ENCODE measurements at places on chromosomes 12 and 14.

DNA sequence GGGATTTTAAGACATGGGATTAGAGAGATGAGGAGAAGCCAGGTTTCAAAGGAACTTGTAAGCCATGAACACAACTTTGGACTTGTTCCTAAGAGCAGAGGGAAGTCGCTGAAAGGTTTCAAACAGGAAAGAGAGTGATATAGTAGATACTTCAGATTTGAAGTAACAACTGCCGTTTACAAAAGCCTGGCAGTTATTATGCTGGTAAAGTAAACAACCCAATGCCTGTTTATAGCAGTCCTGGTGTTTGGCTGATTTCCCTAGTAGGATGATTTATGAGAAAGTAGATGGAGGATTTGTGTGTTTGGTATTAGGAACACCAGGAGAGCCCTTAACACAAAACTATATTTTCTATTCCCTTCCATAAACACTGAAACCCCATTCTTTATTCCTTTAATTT, 285.7 kb downstream of the RMST start:
- no peak for DNase-seq

DNA sequence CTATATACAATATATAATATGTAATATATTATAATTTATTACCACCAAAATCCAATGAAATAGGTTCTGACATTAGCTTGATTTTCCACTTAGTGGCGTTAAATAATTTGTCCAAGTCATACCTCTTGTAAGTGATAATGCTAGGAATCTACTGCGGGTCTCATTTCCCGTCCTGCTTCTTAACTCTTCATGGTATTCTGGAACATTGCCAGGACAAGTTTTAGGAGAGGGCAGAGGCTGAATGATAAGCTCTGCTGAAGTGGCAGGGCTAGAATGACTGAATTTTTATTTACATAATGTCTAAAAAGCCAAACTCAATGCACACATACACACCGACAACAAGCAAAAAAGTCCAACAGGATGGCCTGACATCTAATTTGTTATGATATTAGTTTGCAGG, 70.4 kb upstream of the PTPRQ start:
- DNase-seq, result no peak

- no peak for DNase-seq
These were observed 940.8 kb downstream of the SLC6A15 start for GRCh38 chr12:83971781-83972180.

DNA sequence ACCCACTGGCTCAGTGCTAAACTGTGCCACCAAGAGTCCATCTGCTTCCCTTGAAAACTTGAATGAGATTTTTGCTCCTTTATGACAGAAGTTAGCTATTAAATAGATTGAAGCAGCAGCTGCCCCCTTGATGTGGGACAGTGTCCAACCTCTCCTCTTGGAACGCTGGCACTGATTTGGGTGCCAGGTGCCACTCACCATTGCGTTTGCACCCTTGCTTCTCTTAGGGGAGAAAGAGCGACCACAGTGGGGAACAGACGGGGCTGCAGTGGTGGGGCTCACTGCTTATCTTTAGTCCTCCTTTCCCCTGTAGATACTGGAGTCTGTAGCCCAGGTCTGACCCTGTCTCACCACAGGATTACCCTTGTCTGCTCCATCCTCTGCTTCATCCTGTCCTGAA, 9.4 kb downstream of the EP400 start:
- DNase-seq, result no peak

GRCh38 chr14:36511981-36512584, 7.9 kb downstream of the NKX2-1 start:
- no peak for DNase-seq

DNA sequence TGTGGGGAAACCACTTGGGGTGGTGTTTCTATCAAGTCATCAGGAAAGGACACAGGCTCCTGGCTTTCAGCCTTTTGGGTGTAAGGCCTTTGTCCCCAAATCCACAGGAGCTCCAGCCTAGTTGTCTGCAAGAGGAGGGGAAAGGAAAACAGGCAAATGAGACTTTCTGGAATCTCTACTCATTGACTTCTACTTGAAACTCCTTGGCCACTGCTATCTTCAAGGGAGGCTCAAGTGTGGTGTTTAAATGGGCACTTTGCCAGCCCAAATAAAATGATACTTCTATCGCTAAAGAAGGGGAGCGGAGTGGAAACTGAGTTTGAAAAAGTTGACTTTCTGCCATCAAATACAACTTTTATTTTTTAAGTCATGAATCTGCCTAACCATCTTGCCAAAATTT, 445.9 kb upstream of the RGS6 start:
- no peak for DNase-seq

GRCh38 chr12:77625441-77625840, 205.3 kb upstream of the NAV3 start:
- no peak for DNase-seq

DNA sequence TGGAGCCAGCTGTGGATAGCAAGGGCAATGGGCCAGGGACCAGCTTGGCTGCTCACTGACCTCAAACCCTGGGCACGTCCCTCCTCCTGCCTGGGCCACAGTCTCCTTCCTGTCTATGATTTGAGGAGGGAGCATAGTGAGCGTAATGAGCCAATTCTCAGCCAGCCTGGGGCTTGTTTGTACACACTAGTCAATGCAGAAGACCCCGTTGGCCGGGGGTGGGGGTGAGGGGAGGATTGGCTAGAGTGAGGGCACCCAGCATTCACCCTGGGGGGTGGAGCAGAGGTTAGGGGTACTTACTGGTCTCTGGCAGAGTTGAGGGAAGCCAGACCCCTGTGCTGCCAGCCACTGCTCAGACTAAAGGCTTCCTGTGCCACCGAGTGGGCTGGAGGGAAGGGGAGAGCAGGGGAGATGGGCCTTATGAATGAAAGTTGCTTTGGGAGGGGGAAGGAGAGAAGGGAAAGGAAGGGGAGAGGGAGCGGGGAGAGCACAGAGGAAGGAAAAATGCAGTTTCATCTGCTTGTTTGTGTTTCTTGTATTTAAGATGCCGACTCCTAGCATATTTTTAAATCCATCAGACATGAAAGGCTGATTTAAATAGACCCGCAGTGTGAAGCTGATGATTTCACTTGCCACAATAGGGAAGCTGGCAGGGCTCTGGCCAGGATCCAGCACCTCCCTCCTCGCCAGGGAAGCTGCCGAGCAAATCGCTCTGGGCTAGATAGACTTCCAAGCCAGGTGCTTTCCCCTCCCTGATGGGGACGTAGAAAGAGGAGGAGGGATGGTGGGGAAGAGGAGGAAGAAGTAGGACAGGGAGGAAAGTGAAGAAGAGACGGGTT, 114.0 kb downstream of the PRMT8 start:
- peak; percentile 92 for DNase-seq

DNA sequence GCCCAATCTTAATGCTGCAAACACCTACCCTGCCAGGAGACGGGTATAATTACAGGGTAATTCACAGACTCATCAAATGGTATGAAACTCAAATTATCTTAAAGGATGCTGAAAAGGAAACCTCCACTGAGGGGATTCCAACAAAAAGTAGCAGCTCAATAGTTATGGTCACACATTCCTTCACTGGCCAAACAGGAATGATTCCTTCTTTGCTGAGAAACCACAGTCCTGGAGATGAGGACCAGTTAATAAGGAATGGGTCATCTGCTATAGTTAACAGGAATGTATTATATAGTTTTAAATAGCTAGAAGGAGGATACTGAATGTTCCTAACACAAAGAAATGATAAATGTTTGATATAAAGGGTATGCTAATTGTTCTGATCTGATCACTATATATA, 136.9 kb downstream of the STXBP6 start:
- DNase-seq, result no peak

DNA sequence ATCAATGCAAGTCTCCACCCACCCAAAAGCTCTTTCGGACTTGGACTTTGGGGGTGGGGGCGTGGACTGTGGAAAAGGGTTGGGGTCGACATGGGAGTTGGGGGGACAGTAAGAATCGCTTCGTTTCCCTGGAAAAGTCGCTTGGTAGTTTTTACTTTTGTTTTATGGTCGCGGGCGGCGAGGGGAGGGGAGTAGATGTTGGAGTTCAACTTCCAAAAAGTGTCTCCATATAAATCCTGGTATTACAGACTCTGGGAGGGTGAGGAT, 568 bp upstream of the BCL11B start:
- DNase-seq, result no peak

GRCh38 chr12:82554529-82554928, 132.2 kb upstream of the TMTC2 start:
- DNase-seq, result no peak

DNA sequence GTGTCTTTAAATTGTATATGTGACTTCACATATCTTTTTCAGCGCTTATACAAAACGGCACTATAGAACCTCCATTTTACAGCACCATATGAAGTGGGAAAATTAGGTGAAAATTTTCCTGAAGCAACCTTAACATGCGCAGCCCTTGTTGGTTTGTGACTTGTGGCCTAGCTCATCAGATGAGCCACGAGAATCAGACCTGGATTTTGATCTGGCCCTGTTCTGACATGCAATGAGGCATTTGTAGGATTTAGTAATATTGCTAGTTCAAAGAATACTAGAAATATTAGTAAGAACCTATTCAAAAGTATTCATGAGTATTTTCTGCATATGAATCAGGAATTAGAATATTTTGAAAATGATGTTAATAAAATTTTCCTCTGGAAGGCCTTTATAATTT, 2.9 kb downstream of the CDKN1B start:
- no peak for DNase-seq

DNA sequence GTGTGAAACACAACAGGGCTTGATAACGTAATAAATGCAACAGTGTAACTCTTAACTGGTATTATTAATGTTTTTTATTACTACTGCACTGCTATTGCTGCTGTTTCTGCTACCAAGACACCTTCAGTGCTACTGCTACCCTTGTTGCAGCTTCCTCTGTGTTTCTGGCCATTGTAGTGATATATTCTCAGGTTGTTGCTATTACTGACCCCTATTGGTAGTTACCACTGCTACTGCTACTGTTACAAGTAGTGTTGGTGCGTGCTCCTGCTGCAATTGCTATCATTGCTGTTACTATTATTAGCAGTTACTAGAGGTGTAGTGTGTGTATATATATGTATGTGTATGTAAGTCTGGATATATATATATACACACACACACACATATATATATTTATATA, 87.2 kb upstream of the PTPRB start:
- no peak for DNase-seq

DNA sequence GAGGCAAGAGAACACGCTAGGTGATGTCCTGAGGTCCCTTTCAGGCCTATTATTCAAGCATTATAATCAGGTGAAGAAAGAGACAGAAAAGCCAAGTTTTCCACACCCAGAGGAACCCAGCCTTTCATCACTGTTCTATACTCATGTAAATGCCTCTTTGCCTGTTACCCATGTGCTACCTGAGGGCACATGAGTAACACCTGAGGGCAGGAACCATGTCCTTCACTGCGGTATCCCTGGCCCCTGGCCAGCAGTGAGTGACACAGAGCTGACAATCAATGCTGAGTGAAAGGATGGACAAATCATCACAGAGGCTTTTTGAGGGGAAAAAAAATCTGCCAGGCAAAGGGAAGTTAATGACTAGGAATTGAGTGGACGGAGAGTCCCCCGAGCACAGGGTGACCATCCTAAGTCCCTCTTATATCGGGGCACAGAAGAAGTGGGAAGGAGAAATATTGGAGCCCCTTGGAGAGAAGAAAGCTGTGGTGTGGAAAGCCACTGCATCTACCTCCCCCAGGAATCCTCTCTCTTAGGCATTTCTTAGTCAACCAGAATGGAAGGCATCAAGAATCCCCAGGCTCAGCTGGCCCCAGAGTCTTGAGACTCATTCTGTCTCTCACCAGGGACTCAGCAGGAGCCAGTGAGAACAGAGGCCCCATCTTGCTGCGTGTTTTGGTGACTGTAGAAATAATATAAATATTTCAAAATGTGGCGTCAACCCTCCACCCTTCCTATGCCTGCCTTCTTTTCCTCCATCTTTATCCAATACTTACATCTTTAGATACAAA, 212.9 kb downstream of the DPF3 start:
- DNase-seq, result no peak

- DNase-seq, result no peak
These were observed 14.4 kb downstream of the CD9 start for GRCh38 chr12:6214633-6215032.

DNA sequence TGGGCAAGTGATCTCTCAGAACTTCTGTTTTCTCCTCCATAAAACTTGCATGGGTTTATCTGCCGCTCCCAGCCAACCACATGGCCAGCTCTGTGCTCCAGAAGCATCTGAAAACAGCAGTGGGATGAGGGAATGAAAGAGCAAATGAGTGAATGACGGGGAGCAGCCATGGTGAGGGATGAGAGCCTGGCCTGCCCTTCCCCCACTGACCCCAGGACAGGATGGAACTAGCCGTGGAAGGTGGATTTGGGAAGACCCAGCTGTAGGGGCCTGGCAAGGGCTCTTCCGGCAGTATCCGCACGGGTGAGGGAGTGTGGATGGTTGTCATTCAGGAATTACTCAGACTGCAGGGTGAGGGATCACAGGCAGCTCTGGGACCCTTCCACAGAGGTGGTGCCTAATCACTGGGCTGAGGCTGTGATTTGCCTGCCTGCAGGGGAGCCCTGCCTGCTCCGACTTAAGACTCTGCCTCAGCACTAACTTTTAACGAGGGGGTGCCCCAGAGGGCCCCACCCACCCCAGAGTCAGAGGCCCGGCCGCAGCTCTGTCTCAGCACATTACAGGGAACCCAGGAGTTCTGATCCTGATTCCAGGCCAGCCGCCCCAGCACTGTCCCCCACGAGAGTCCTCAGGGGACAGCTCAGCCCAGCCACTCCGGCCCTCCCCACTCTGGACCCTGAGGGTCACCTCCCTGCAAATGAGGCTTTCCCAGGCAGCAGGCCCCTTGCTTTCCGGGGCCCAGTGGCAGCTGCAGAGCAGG, 136.8 kb upstream of the C14orf180 start:
- DNase-seq, result no peak

GRCh38 chr14:100774164-100774537, 47.5 kb downstream of the DLK1 start:
- no peak for DNase-seq

DNA sequence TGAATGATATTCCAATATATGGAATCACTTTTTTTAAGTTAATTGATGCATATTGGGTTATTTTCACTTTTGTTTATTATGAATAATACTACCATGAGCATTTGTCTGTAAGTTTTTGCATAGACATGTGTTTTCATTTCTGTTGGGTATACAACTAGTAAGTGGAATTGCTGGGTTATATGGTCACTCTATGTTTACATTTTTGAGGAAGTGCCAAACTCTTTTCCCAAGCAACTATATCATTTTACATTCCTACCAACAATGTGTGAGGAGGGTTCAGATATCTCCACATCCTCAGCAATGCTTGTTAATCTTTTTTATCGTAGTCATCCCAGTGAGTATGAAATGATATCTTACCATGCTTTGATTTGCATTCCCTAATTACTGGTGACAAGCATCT, 64.0 kb downstream of the MON2 start:
- no peak for DNase-seq

- DNase-seq, result no peak
These were observed 56.2 kb upstream of the CCDC198 start for GRCh38 chr14:57549765-57550420.

GRCh38 chr14:54221432-54221803, 175.4 kb upstream of the CDKN3 start:
- no peak for DNase-seq

Data from NCI-H2171 treated with DMSO at 0.1 percent for 48 hours (cell line).